ENCODE measurements at places on chromosomes 6 and 20.
A peak's percentile ranks its signal among the peaks of the same experiment; 100 is the strongest.

DNA sequence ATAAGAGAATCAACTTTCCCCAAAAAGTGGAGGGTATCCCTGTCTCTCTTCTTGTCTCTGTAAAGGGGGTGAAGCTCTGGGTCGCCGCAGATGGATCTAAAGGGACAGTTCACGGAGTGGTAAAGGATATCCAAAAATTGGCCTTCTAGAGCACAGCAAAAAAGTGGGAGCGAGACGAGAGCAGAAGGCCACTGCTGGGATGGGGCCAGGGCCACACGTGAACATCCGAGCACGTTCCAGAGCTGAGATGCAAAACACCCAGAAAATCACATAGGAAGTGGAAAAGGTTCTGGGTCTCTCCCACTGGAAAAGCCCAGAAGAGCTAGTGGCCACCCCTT lies 837 bp downstream of the TRAM2 start:
- DNase-seq, result no peak

- DNase-seq, result no peak
Observed at GRCh38 chr6:144585217-144585814, 300.2 kb downstream of the UTRN start.

GRCh38 chr6:160221423-160221822 lies 37.2 kb downstream of the SLC22A2 start:
- no peak for DNase-seq

GRCh38 chr6:168507297-168507696 lies 66.3 kb downstream of the SMOC2 start:
- DNase-seq, result no peak

DNA sequence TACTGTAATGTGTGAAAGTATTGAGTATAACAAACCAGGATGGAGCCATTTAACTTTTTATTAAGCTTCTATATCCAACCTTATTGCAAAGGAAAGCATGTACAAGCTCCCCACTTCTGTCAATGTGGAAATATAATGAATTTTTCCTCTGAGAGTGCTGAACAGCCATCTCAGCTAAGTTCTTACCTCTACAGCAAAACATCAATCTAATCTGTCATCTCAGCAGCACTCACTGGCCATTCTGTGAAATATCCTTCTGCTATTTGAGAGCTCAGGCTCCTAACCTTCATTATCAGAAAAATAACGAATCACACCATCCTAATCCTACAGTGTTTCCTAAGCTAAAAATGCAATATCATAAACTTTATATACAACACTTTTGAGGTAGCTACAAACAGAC lies 194.0 kb upstream of the RNF217 start:
- DNase-seq, result no peak

GRCh38 chr6:42368181-42368580 lies 83.5 kb downstream of the TRERF1 start:
- DNase-seq, result no peak

DNA sequence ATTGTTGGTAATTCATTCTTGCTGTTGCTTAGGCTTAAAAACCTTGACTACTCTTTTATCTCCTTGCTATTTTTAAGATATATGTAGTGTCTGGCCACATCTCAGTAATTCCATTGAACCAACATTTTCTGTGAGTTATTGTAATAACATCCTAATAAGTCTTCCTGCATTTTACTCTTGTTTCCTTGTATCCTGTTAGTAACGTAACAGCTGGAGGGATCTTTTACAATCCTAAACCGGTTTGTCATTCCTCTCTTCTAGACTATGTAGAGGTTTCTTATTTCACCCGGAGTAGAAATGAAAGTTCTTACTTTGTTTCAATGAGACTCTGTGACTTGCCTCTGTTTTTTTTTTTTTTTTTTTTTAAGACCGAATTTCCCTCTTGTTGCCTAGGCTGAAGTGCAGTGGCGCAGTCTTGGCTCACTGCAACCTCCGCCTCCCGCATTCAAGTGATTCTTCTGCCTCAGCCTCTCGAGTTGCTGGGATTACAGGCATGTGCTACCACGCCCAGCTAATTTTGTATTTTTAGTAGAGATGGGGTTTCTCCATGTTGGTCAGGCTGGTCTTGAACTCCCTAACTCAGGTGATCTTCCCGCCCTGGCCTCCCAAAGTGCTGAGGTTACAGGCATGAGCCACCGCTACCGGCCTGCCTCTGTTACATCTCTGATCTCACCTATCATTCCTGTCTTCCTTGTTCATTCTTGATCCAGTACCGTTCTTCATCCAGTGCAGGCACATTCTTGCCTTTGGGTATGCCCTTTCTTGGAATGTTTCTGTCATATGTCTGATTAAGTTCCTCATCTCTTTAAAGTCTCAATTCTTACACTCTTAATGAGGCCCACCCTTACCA lies 44.7 kb downstream of the NCOA3 start:
- no peak for DNase-seq

DNA sequence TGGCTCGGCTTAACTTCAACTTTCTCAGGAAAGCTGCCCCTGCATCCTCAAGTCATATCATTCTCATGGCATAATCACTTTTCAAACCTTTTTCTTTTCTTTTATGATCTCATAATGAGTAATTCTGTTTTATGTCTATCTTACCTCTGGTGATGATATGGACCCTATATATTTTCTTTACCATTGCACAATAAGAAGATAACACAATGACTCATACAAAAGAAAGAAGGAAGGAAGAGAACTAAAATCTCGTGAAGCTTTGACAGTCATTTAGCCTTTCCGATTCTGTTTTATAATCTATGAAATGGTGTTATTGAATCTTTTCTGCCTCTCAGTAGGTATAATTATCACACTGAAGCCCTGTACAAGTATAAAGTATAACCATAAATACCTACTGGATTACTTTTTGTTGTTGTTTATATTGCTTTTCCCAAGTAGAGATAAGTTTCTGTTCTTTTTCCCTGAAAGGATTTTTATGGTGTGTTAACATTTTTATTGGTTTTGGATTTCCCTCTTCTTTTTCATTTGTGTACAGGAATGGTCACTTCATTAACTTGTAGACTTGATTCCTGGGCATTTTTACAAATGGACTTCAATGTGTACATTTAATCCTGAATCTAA lies 300.9 kb downstream of the LAMA2 start:
- DNase-seq, result no peak

GRCh38 chr20:36613974-36614373 lies 8.4 kb downstream of the RAB5IF start:
- DNase-seq, result no peak

DNA sequence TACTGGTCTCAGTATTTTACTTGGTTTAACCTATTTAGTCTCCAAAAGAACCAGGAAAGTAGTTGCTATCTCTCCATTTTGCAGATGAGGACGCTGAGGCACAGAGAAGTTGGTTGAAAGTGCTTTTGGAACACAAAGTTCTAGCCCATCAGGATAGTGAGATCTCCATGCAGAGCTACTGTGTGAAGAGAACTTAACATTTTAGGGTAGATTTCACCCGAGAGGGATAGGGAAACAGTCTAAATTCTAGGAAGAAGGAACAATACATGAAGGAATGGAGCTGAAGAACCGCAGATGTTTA lies 65.1 kb downstream of the PHACTR2 start:
- DNase-seq, result no peak

GRCh38 chr20:50338479-50339391 lies 148.1 kb downstream of the CEBPB start:
- DNase-seq, result peak; percentile 27

GRCh38 chr20:39057911-39058310 lies 95.8 kb downstream of the DHX35 start:
- no peak for DNase-seq

GRCh38 chr20:51597389-51598231 lies 55.1 kb upstream of the NFATC2 start:
- DNase-seq, result no peak

GRCh38 chr20:57103146-57103800 lies 163.2 kb downstream of the BMP7 start:
- DNase-seq, result peak; percentile 68

DNA sequence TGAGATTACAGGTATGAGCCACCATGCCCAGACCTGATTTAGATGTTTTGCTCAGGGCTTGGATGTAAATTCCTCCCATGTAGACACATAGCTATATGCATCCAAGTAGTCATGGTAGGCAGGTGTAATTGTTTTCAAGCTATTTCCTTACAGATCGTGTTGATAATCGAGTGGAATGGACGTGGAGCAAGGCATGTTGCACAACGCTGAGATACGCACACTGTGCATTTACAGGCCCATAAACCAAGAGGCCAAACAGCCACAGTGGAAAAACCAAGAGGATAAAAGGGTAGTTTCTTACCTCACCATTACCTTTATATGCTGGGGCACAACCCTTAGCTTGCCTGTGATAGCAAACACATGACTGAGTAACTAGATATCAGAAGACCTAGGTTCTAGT lies 51.0 kb upstream of the ADGRF1 start:
- DNase-seq, result no peak

- DNase-seq, result no peak
Observed at GRCh38 chr20:53298260-53298659, 295.4 kb downstream of the ZNF217 start.

DNA sequence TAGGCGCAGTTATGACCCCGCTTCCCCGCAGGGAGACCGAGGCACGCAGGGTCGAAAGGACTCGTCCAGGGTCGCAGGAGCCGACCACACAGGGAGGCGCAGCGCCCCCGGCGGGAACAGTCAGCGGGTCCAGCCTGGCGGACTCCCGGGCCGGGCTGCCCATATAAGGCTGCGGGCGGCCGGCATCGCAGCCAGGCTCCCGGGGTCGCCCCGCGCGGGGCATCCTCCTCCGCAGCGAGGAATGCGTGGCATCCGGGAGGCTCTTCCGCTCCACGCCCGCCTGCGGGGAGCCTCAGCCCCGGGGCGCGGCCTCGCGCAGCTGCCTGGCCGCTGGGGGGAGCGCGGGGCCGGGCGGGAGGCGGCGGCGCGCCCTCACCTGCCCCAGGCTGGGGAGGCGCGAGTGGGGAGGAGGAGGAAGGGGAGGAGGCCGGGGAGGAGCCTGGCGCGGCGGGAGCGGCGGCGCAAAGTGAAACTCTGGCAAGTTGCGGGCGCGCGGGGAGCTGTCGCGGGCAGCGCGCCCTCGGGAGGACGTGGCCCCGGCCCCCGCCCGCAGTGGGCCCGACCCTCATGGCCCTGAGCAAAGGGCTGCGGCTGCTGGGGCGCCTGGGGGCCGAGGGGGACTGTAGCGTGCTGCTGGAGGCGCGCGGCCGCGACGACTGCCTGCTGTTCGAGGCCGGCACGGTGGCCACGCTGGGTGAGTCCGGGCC lies at the start of gene SYNJ2:
Gene SYNJ2 (plus strand): TSS at position 469 of the 707 bp plus-strand sequence. CDS start 99 bp downstream, at position 568.
- DNase-seq, result peak; percentile 74

GRCh38 chr20:37274851-37275524 lies 13.4 kb upstream of the GHRH start:
- DNase-seq, result no peak

DNA sequence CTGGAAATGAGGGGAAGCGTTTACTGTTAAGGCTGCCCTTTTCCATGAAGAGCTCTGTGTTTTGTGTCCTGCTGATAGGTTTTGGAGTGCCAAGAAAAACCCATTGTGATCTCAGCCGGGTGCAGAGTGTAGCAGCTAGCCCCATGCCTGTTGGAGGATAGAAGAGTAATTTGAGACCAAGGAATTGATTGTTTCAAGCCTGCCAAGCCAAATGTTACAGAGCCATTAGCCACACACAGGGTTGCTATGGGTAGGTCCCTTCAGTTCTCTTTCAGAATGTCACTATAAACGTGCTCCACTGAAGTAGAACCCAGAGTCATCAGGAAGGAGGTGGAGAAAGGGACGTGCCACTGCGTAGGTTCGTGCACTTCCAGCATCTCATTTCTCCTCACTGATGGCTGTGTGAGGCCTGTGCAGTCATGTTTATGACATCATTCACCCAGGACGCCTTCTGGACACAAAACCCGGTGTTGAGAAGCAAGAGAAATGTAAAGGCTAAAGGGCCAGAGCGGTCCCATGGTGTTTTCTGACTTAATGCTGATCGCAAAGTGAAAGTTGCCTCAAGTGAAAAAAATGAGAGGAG lies 6.6 kb downstream of the GMPR start:
- no peak for DNase-seq

- DNase-seq, result no peak
Observed at GRCh38 chr6:85892346-85892745, 249.7 kb upstream of the SYNCRIP start.

GRCh38 chr20:341682-342081 lies 5.2 kb upstream of the NRSN2 start:
- no peak for DNase-seq
